ENCODE measurements at places on chromosomes 12 and 14. TPM values are rescaled to one million over a fixed set of nuclear protein-coding genes. Genes with fewer than 3 reads are reported as not detected.
A peak's percentile ranks its signal among the peaks of the same experiment; 100 is the strongest.

GRCh38 chr12:95998611-95999286 is 2.6 kb upstream of the HAL start:
- DNase-seq, result peak; percentile 22

GRCh38 chr14:89324501-89325298 is 92.3 kb downstream of the FOXN3 start:
- DNase-seq, result no peak

The ST8SIA1 gene
- total RNA-seq, result 6.4 TPM

- no peak for DNase-seq
Observed at GRCh38 chr14:93059917-93060545, 55.7 kb downstream of the ITPK1 start.

The KRT76 gene
- not detected for total RNA-seq

The C12orf76 gene
- 12.3 TPM for total RNA-seq

The IFT81 gene
- total RNA-seq, result 15.5 TPM

The OR4E2 gene
- total RNA-seq, result not detected

The PRB3 gene
- not detected for total RNA-seq

DNA sequence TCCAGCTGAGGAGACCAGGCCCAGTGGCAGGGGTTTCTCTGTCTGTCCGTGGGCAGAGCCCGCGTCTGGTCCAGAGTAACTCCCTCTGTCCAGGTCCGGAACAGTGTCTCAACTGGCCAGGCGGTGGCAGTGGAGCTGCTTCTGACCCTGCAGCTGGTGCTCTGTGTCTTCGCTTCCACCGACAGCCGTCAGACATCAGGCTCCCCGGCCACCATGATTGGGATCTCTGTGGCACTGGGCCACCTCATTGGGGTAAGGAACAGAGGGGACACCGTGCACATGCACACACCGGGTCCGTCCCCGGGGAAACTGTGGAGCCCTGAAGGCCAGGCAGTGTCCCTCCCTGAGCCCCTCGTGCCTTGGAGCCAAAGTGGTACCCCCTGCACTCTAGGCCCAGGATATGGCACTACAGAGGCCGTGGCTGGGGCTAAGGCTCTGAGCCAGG is 1.5 kb downstream of the AQP6 start:
- peak; percentile 64 for DNase-seq

DNA sequence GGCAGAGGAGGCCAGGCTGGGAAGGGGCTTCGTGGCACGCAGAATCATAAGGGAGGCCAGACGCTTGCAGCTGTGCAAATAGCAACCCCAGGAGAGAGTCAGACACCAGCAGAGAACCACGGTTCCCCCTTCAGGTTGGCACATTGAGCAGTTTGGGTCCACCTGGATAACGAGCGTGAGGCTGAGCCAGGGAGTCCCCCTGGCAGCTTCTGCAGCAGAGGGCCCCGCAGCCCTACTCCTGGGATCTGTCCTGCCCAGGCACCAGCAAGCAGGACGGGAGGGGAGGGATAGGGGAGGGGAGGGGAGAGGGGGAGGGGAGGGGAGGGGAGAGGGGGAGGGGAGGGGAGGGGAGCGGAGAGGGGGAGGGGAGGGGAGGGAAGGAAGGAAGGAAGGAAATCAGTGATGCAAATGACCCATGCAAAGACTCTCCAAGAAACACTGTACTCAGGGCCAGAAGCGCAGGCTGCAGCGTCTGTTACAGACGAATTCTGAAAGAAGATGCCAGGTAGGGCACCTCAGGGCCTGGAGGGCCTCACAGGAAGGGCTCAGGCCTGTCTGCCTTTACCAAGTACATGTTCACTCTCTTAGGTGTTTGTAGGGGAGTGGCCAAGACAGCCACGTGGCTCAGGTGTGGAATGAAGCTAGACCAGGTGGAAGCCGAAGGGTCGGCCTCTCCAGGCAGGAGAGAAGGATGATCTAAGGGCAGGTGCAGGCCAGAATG is 32.3 kb upstream of the MMP17 start:
- no peak for DNase-seq

GRCh38 chr14:26424537-26424936 is 173.3 kb downstream of the NOVA1 start:
- no peak for DNase-seq

GRCh38 chr14:51868405-51868804 is 8.0 kb downstream of the GNG2 start:
- no peak for DNase-seq

The NPFF gene
- 0.43 TPM for total RNA-seq

DNA sequence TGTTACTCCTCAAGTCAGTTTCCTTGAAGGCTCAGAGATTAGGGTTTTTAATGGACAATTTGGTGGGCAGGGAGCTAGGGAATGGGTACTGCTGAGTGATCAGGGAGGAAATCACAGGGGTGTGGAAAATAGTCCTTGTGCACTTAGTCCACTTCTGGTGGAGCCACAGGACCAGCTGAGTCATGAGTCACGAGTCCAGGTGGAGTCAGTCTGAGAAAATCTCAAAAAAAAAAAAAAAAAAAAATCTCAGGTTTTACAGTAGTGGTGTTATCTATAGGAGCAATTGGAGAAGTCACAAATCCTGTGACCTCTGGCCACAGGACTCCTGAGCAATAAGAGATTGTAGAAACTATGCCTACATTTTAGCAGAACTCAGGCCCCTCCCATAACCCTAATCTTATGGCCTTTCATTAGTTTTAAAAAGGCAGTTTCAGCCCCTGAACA is 28.2 kb upstream of the AMN1 start:
- DNase-seq, result no peak

GRCh38 chr14:76391981-76392690 is 16.2 kb downstream of the ESRRB start:
- no peak for DNase-seq

DNA sequence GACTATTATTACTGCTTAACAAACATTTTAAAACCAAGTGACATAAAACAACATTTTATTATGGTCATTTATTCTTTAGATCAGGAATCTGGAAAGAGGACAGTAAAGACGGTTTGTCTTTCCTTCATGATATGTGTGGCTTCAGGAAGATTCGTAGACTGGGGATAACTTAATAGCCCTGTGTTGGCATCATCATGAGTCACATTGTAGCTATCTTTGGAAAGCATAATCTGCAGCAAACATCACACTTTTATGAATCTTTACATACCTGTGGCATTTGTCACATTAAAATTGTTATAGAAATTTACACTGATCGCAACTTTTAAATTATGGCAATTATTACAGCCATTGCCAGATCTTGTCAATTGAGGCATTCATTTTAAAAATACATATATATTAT is 397.1 kb downstream of the NOVA1 start:
- no peak for DNase-seq

The FLVCR2 gene
- 3.4 TPM for total RNA-seq

DNA sequence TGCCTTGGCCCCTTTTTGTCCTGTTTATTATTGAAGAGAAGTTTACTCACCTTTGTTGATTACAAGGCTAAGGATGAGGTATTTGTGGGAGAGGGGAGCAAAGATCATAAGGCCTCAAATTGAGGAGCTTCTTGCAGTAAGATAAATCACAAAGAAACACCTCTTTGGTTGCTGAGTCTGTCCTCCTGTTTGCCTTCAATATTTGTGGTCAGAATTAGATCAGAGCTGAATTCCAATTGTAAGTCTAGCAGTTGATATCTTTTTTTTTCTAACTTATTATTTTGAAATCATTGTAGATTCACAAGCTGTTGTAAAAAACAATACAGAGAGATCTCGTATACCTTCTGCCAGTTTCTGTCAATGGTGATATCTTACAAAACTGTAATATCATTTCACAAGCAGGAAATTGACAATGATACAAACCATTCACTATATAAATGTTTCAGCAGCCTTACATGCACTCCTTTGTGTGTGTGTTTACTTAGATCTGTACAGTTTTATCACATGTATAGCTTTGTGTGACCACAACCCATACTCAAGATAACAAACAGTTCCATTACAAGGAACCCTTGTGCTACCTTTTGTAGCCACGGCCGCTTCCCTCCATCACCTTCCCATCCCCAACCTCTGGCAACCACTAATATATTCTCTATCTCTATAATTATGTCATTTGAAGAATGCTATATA is 97.4 kb downstream of the KICS2 start:
- DNase-seq, result no peak

- DNase-seq, result no peak
Observed at GRCh38 chr14:23481979-23482822, 12.7 kb downstream of the NGDN start.

DNA sequence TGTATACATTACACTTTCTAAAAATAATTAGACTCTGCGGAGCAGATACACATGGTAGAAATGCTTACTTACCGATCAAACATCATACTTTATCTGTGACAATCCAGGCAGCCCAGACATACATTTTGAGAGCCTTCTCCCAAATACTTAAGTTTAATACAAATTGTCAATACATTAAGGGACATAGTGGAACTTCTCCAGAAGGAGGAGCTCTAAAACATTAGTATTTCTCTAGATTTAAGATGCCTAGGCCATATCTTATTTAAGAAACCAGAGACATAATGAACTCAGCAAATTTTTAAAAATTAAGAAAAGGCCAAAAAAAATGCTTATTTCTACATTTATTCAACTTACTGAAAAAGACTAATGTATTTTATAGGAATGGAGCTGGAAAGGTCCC is 16.1 kb downstream of the ACSM4 start:
- no peak for DNase-seq

The MEG3 gene
- 419 TPM for total RNA-seq

GRCh38 chr12:19749906-19750574 is 310.7 kb downstream of the AEBP2 start:
- DNase-seq, result no peak

DNA sequence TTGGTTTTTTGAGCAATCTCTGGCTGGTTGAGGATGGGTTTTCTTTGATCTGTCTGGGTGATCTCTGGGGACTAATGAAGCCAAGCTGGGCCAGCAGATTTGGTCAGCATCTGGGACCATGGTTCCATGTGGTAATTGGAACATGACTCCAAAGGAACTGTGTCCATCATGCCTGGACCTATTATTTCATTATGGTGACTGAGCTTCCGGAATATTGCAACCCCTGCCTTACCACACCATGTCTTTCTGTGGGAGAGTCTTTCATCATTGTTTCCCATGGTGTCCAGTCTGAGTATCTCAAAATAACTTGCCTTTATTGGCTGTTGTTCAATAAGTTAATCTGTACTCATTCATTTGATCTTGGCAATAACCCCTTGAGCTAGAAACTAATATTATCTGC is 624.9 kb upstream of the TBX3 start:
- no peak for DNase-seq

- no peak for DNase-seq
Observed at GRCh38 chr12:115387467-115387901, 703.5 kb upstream of the TBX3 start.

The PRB2 gene
- not detected for total RNA-seq

The BATF gene
- not detected for total RNA-seq

The SMCO2 gene
- not detected for total RNA-seq

DNA sequence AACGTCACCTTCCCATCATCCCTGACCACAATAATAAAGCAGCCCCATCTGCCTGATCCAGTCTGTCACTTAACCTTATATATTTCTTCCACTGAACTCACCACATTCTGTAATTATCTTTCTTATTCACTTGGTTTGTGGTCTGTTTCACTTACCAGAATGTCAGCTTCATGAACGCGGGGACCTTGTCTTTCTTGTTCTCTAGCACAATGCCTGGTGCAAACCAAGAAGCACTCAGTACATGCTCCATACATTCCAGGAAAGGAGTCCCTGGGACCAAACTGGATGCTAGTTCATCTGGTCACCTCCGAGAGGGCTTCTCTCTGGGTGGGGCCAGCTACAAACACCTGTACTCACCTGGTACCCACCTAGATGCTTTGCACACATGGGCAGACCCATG is 17.4 kb upstream of the ANKRD33 start:
- no peak for DNase-seq

The HHIPL1 gene
- not detected for total RNA-seq

DNA sequence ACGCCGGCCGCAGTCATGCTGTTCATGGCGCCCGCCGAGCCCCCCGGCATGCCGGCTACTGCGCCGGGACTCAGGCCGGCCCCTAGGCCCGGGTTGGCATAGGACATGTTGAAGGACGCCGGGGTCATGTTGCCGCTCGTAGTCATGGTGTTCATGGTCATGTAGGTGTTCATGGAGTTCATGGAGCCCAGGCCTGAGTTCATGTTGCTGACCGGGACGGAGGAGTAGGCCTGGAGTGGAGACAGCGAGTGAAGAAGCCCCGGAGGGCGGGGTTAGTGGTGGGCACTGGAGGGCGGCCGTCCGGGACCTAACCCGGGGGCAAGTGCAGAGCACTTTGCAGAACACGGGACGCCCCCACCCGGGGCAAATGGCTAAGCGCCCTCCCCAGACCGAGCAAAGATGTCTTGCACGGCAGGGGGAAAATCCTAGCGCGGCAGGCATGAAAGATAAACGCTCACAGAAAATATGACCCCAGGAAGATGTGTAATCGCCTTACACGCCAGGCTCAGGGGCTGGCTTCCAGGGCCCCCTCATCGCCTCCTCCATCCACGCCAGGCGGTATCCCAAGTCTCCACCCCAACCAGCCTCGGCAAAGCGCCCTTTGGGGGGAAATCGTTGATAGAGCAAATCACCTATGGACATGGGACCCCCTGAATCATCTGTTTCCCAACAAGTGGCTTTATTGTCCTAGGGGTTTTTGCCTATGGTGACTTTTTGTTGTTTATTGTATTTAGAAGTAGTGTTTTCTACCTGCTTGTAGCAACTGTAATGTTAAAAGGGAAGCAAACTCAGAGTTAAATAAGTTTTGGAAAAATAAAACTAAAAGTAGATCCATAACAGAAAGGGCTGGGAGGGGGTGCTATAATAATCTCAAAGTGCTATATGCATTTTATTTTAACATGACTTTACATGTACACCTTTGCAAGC is 2.3 kb downstream of the FOXA1 start:
- DNase-seq, result no peak

The GDF3 gene
- total RNA-seq, result not detected

DNA sequence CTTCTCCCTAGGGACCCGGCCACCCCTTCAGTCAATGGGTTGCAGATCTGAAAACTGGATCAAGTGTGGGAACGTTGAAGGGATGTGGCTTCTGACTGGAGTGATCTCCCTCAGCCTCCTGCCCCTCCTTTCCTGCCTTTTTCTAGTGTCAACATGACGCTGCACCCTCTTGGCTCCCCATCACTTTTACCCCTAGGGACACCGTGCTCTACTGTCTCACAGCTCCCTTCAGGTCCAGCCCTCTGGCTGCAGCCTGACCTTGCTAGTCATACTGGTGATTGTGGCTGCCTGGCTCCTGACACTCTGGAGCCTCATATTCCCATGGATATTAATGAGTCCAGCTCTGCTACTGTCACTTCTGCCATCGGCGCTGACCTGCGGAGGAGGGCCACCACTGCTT is 51.5 kb upstream of the RASSF3 start:
- no peak for DNase-seq

Measured in SJCRH30 (cell line).